Lung (tissue), 17 donors: ENCODE measurements at places on chromosomes 5 and 9. TPM values are rescaled to one million over a fixed set of nuclear protein-coding genes. Genes with fewer than 3 reads are reported as not detected.

F2RL2 gene
- polyA plus RNA-seq = 0.07 TPM

- DNase-seq = no peak
Observed at GRCh38 chr5:55492449-55492848, 42.3 kb downstream of the PLPP1 start.

PTGDS gene
- 158 TPM for polyA plus RNA-seq

MARVELD2 gene
- polyA plus RNA-seq = 6.2 TPM

DNA sequence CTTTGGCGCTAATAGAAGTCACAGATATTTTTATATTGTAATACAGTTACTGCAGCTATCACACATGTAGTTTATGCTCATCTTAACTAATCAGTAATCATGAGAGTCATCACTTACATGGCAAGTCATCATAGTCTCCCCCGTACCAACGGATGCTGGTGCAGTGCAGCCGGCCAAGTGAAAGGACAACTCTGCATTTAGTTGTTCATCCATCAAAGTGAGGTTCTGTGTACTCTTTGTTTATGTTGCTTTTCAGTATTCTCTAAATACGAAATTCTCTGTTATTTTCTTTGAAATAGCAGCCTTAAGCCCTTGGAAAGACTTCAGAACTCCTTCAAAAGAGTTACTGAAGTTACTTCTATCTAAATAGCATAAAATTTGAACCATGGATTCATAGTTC lies 216.7 kb downstream of the CCDC171 start:
- peak; percentile 50 for DNase-seq

DNA sequence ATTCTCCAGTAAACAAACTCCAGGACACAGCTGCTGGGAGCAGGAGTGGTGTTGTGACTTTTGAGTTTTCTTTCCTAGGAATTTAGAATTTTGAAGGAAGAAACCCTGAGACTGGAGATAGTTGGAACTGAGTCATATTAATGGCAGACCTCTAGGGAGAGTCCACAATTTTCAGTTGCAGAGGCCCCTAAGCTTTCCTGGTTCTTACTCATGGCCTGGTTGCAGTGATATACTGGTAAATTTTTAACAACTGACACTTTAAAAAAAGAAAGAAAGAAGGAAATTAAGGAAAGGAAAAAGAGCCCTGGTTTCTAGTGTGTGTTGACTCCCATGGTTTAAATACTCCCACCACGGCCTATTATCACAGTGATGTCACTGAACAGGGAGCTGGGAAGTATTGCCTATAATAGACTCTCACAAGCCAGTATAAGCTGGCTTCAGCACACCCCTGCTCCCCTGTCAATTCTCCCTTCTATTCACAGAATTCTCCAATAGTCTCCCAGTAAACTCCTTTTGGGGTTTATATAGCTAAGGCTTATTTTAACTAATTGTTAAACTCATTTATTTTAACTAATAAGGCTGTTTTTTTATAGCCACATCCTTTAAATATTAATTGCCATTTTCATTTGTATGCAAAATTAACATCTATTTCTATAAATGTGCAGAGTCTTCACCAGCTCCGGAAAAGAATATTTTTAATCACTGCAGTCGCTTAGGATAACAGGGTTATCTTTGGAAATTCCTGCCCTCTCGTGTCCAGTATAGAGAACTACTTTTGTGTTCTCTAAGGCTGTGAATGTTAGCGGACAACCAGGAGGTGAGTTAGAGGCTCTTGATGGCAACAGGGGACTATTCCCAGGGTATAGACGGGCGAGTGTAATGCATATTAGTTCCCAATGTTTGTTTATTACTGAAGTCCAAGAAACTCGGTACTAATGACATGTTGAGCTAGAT lies 59.7 kb downstream of the GGTA1 start:
- DNase-seq = peak; percentile 35

TGFBI gene
- polyA plus RNA-seq = 122 TPM

ADAMTS19 gene
- 0.02 TPM for polyA plus RNA-seq

DNA sequence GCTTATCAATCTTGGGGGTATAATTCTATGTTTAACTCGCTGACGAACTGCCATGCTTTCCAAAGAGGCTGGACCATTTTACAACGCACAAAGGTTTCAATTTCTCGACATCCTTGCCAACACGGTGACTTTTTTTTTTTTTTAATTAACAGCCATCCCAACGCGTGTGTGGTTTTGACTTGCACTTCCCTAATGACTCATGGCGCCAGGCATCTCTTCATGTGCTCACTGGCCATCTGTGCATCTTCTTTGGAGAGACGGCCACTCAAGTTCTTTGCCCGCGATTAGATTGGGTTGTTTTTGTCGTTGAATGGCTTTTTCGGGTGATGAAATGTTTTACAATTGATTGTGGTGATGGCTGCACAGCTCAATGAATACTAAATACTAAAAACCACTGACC lies 12.5 kb upstream of the CARD9 start:
- DNase-seq = no peak

DNA sequence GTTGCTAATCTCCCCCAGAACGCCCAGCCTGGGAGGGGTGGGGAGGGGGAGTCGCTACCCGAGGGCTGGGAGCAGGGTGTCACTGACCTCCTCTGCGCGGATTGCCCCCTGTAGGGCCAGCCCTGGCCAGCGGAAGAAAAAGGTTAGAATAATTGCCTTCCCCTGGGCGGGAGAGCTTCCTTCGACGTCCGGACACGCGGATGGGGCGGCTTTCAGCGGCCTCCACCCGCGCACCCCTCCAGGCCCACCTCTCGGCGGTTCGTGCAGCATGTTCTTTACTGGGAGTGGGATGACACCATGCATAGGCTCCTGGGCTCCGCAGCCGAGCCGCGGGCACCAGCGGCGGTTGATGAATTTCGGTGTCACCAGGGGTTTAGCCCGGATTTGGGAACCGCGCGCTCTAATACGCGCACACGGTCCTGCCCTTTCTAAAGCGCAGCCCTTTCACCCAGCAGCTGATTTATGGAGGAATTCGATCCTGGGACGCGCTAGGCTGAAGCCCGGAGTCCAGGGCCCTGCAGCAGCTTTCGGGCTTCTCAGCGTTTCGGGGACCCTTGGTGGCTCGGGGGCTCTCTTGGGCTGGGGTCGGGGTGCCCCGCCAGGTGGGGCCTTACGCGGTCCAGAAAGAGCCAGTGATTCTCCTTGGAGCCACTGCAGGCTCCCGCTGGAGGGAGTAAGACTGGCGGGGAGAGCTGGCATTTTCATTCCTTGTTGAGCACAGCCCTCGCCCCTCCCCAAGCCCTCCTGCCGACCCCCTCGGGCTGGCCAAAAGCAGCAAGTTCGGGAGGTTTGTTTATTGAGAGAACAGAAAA lies 10.1 kb downstream of the LMX1B start:
- no peak for DNase-seq

DNA sequence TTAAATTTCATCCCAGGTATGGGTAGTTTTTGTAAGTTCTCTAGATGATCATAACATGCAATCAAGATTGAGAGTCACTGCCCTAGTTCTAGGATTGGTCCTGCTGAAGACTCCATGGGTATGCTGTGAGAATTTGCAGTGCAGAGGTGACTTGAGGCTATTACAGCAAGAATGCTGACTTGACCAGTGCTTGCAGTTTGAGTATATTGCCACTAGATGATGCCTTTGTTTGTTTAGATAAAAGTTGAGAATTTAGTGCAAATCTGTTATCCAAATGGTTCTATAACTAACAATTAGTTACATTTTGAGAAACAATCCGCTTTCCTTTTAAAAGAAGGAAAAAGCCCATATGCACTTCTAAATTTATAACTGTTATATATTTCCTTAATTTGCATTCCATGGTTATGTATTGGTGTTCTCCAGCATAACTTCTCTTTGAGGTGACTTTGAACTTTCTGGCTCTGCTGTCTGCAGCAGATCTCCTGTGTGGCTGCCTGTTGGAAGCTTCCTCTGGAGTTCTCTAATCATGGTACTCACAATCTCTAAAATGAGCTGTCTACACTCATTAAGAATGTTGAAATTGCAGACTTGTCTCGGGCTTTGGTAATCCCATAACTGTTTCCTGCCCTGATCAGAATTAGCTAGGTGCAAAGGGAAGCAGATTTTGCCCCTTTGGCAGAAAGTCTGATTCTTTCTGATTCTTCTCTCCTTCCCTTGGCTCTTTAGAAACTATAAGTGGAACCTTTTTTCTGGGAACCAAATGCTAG lies 24.9 kb downstream of the MELK start:
- DNase-seq = peak; percentile 6

OR1J2 gene
- not detected for polyA plus RNA-seq

- no peak for DNase-seq
Observed at GRCh38 chr9:108800632-108801099, 55.1 kb downstream of the ACTL7B start.

PTTG1 gene
- 13.7 TPM for polyA plus RNA-seq

ANKRD55 gene
- 0.06 TPM for polyA plus RNA-seq

GRCh38 chr5:109691996-109692395 lies 2.3 kb downstream of the MAN2A1 start:
- DNase-seq = no peak

DNA sequence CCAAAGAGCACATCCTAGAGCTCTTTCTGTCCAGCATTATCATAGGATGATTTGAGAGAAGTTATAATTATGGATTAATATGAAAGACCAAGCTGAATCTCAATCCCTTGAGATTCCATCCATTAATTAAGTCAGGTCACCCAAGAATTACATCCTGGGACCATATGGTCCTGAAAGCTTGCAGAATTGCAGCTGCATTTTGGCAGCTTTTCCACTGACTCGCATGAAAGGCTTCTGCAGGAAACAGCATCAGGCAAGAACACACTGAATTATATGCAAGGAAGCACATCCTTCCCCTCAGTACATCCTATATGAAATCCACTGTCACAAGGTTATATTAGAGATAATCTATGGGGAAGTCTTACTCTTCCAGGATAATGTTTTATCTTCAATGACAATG lies 109.1 kb upstream of the CTNND2 start:
- DNase-seq = no peak

DNA sequence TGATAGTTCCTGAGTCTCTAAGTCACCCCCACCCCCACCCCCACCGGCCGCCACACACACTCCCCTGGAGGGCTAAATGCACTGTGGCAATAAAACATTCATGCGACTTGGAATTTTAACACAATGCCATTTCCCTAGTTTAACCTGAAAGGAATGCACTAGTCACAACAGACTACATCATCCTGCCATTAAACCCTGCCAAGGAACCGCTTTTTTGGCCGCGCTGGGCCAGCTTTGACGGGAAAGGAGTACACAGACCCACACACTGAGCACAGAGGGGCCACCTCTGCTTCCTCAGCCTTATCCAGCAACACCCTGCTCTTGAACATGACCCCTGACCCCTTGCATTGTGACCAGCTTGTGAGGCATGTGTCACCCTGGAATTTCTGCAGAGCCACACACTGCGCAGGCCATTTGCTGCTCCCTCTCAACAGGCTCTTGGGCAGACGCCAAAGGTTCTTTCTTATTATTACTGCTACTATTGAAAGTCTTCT lies 165.3 kb downstream of the BNC2 start:
- DNase-seq = peak; percentile 92

DNA sequence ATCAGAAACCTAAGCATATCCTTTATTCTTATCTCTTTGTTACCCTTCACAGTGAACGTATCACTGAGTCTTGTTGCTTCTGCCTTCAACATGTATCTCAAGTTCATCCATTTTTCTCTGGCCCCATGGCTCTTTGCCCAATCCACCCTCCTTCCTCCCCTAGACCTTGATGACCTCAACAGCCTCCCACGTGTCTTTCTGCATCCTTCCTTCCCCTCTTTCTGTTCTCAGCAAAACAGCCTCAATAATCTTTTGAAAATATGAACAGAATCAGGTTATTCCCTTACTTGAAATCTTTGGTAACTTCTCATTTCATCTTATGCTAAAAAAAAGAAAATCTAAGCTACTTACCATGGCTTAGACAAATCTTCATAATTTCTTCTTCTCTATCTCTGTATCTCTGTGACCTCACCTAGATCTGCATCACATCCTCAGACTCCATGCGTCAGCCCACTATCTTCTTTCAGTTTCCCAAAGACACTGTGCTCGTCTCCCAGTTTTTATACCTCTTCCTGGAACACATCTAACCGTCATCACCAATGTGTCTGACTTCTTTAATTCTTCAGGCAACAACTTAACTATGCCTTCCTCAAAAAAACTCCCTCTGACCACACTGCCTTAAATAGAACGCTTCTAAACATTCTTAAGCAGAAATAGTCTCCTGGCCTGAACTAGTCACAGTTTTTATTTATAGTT lies 208.0 kb downstream of the PARP8 start:
- peak; percentile 8 for DNase-seq

GRCh38 chr9:88403340-88403739 lies 15.1 kb downstream of the SPIN1 start:
- no peak for DNase-seq

- no peak for DNase-seq
Observed at GRCh38 chr9:124084087-124084486, 72.5 kb downstream of the LHX2 start.

- no peak for DNase-seq
Observed at GRCh38 chr9:123860603-123861002, 69.3 kb downstream of the DENND1A start.

DNA sequence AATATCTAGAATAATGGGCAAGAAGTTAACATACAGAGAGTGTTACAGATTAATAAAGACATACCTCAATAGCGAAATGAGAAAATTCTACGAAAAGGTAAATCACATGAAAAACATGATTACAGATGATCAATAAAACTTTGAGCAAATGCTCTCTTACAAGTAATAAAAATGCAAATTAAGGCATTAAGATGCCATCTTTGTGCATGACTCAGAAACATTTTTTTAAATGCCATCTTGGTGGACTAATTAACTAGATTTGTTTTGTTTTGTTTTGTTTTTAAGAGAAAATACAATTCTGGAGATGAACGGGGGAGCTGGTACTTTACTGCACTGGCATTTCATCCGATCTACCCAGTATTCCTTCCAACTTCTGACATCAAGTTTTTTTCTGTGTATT lies 130.2 kb downstream of the SUSD1 start:
- no peak for DNase-seq

- no peak for DNase-seq
Observed at GRCh38 chr5:15079566-15079965, 208.0 kb upstream of the ANKH start.

DNA sequence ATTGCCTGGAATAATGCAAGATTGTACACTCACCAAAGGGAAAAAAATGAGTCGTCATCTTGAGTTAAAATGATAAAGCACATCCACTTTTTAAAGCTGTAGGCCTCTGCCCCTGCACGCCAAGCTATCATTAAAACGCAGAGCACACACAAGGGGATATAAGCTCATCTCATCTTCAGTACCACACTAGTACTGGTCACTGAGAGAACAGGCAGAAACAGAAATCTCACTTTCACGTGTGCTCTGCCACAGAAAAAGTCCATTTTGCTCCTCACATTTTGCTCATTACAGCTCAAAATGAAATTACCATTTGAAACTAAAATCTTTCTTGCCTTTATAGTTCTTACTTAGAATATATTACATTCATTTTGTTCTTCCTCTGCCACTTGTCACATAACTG lies 99.2 kb upstream of the SLC30A5 start:
- DNase-seq = peak; percentile 27

GRCh38 chr9:114174876-114175771 lies 19.8 kb downstream of the COL27A1 start:
- peak; percentile 46 for DNase-seq

- DNase-seq = no peak
Observed at GRCh38 chr5:131846536-131846935, 49.7 kb upstream of the FNIP1 start.
